Stimulated activated CD4-positive, alpha-beta T cell treated with anti-CD3 and anti-CD28 coated beads, Interleukin-2, amount 100 ng/mL, for 24 hours (primary cell): ENCODE measurements at places on chromosomes 4 and X.
A peak's percentile ranks its signal among the peaks of the same experiment; 100 is the strongest.

DNA sequence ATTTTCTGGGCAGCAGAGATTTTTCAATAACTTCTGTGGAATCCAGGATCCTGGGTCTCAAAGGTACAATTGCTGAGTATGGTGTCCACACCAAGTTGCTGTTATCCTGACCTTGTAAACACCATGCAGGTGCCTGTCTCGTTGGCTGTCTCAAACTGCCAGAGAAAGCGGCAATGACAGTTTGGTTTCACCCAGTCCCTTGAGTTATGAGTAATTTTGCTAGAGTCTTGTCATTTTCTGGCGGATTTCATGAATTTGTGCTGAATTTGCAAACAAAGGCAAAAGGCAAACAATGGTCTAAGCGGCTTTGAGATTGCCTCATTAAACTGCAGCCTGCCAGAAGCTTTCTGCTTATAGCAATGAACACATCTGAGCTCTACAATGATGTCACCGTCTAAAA is 847.9 kb downstream of the RAB28 start:
- no peak for DNase-seq

DNA sequence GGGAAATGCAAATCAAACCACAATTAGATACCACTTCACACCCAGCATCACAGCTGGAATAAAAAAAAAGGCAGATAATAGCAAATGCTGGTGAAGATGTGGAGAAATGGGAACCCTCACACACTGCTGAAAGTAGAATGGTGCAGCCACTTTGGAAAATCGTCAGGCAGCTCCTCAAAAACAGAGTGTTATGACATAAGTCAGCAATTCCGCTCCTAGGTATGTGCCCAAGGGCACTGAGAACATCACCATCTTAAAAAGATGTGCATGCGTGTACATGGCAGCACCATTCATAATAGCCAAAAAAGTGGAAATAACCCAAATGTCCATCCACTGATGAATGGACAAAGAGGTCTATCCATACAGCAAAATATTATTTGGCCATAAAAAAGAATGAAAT is 28.0 kb downstream of the HMX1 start:
- DNase-seq = no peak

GRCh38 chrX:68841251-68842049 is 12.6 kb downstream of the EFNB1 start:
- DNase-seq = no peak

DNA sequence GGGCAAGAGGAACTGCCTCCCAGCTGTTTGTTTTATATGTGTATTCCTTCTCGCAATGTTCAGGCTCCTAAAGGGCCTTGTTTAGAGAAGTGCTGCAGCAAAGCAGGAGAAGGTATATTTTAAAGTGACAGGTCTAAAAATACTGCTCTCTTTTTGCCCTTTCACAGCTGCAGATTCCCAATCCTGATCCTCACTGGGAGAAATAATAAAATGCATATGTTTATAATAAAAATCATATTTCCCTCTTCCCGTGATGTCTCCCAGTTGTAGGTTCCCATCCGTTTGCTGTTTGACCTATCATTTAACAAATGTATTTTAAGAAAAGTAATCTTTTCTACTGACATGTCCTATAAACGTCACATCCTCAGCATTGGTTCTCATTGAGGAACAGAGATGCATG is 62.7 kb upstream of the GPC4 start:
- DNase-seq = no peak

DNA sequence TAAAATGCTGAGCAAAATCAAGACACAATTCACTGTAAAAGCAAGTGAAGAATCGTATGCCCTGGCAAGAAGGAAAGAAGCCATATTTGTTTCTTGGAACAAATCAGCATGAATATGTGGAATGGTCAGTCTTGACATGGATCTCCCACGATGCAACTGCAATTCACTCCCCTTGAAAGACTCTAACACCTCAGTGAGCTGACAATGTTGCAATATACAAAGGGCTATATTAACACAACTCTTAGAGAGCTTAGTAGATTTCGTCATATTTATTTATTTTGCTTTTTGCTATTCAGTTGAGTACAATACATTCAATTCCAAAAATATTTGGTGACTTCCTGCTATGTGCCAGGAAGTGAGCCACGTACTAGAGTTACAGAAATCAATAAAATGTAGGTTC is 14.7 kb downstream of the OR13H1 start:
- DNase-seq = no peak

GRCh38 chr4:119046263-119046662 is 89.4 kb upstream of the MYOZ2 start:
- no peak for DNase-seq

DNA sequence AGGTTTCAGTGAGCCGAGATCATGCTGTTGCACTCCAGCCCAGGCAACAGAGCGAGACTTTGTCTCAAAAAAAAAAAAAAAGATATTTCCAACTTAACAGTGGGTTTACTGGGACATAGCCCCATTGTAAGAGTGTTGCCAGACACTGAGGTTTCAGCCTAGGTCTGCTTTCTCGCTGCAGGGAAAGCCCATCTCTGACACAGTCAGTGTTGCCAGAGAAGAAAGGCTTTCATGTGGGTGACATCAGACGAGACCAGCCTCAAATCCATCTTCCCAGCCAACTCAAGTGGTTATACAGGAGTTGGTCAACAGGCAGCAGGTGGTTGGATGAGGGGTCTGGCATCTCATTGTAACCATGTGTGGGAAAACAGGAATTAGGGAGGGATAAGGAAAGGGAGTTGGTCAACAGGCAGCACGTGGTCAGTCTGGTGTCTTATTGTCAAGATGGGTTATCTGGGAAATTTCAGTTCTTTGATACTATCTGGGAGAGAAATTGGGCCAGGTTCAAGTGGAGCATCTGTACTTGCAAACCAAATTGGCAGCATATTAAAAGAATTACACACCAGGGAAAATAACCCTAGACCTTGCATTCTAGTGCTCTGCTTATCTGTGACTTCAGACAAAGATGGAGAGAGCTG is 41.1 kb downstream of the NELFA start:
- DNase-seq = no peak

- no peak for DNase-seq
Observed at GRCh38 chrX:55801811-55802210, 84.3 kb downstream of the RRAGB start.

DNA sequence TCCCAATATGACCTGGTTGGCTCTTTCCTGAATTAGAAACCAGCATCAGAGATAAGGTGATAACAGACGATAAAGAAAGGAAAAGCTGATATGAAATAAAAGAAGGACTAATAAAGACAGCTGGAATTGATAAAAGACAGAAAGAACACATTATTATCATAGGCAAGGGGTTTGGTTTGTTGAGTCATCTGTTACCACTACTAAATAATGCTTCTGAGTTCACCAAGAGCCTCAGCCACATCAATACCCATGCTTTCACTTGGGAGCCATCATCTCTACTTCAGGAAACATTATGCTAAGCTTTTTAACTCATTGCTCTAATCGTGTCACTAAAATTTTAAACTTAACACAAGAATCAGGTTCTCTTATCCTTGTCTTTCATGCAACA is 27.6 kb downstream of the ANXA5 start:
- DNase-seq = no peak

DNA sequence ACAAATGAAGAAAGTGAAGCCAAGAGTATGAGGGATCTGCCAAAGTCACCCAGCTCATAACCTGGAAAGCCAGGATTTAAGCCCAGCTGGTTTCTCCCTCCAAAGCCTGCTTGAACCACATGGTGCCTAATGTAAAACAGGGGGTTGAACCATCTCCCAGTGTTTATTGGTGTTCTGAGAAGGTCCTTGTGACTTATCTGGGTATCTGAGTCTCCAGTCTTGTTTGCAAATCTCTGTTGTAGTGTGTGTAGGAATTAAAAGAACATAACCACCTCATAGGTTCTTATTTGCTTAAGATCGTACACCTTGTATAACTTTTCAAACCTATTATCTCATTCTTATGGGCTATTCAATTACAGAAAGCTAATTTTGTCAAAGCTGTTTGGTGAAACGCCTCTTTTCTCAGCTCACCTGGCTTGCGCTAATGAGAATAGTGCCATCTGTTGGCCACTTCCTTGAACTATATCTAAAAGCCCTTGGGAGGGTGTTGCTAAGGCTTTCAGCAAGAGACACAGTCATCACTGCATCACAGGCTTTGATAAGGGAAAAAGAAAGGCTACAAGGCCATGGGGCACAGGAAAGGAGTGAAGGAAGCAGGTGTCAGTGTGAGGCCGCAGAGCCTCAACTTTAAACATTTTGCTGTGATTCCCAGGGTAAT is 34.0 kb downstream of the ETDB start:
- DNase-seq = peak; percentile 32

DNA sequence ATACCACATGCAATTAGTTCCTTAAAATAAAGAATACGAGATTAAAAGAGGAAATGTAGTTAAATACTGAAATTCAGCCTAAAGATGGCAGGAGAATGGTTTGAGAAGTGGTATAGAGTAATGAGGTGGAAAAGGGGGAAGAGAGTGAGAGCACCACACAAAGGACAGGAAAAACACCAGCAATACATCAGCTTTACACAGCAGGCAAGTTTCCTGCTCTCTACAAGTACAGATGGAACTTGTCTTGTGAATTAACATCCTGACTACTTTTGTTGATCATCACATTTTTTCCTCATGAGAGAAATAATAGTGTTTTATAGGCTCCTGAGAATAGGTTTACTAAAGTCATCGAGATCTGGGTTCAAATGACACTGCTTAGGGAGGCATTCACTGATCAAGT is 2.9 kb upstream of the UNC5C start:
- no peak for DNase-seq

GRCh38 chrX:53262918-53263394 is 18.4 kb downstream of the IQSEC2 start:
- DNase-seq = no peak

DNA sequence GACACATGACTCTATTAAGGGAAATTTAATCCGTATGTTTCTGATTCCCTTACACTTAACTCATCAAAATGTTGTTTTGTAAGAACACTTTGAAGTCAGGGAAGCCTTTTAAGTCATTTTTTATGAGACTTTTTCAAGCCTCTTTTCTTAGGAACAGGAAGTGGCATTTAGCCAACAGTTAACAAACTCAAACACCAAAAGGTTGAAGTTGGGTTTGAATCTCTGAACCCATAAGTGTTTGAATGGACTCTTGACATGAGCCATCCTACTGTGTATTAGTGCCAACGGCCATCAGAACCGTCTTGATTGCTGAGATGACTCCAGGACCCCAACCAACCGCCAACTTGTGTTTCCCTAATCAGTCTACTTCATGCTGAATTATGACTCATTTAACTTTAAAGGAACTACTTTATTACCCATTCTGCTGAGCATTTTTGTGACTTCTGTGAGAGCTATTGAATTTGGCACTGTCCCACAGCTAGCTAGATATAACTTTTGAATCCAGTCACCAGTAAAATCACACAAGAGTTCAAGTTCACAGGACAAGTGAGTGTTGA is 209.1 kb upstream of the FAT1 start:
- no peak for DNase-seq

DNA sequence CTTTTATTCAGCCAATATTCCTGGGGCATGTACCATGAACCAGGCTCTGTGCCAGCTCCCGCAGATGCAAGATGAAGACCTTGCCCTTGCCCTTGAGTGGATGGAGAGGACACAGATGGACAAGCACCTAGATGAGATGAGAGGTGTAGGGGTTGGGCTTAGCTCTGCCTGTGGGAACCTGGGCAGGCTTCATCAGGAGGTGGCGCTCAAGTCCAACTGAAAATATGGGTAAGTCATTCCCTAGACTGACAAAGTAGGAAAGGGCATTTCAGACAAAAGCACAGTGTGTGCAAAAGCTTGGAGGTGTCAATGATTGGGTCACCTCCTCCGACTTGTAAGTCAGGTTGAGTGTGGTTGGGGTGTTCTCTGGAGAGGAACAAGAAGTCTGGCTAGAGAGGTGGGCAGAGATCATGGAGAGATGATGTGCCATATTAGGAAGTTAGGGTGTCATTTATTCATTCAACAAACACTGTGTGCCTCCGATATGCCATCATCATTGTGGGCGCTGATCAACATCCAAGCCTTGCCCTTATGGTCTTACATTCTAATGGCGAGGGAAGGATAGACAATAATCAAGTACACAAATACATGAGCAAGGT is 64.6 kb downstream of the ANAPC4 start:
- peak; percentile 28 for DNase-seq

- no peak for DNase-seq
Observed at GRCh38 chrX:19660604-19661255, 145.4 kb upstream of the MAP3K15 start.

- no peak for DNase-seq
Observed at GRCh38 chrX:114390251-114390796, 193.6 kb upstream of the HTR2C start.

DNA sequence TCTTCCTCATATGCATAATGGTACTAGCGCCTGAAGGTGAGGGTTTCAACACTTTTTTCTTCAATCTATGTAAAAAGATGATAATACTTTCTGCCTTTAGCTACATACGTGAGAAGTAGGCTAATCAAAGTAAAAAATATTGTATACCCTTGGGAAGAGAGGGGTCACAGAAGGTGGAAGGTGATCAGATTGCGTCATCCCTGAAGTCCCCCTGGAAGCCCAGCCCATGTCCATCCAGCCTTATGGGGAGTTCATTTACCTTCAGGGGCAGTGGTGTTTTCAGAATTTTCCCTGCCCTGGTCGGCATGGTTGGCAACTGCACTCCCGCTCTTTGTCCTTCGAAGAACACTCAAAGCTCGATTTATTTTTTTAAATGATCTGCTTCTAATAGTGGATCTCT is 84.2 kb downstream of the LNX1 start:
- DNase-seq = no peak
